ENCODE measurements at places on chromosomes 2 and 18.

DNA sequence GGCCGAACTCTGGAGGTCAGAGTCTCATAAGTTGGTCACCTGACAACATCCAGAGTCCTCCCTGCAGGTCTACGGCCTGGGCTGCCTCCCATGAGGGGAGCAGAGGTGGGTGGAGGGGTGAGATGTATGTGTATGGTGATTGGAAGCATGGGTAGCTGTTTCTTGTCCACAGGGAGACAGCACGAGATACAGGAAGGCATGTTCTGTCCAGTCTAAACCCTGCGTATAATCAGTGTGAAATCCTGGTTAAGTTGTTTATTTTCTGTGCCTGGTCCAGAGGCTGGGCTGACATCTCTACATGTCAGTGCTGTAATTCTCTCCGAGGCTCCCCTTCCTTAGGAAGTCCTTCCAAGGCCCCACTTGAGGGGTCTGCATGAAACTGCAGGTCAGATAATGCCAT, 8.9 kb downstream of the TOGARAM2 start:
- no peak for DNase-seq

- no peak for DNase-seq
Measured at GRCh38 chr2:119723784-119724467, 35.8 kb upstream of the PTPN4 start.

DNA sequence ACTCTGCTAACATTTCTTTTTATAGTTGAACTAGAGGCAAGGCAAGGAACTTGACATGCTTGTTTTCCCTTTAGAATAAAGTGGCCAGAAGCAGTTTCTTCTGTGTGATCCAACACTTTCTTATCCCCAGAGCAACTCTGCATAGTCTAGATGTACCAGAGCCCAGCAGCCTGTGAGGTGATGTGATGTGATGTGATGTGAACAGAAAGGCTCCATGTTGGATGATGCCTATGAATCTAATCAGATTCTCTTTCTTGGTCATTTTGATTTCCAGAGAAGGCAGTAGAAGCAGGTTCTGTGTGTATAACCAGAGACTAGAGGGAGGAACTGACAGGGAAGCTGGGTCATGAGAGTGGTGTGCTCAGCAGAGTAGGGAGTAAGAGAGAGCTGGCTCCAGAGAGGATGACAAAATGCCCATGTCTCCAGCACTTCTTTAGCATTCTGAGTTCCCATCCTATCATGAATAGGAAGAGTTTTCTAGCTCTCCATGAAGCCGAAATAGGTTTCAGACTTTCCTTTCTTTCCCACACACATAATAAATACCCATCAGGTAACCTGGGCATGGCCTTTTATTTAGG, 31.0 kb upstream of the PTH2R start:
- DNase-seq: no peak

- DNase-seq: peak; percentile 55
Measured at GRCh38 chr18:48962994-48963561, 12.3 kb upstream of the SMAD7 start.

DNA sequence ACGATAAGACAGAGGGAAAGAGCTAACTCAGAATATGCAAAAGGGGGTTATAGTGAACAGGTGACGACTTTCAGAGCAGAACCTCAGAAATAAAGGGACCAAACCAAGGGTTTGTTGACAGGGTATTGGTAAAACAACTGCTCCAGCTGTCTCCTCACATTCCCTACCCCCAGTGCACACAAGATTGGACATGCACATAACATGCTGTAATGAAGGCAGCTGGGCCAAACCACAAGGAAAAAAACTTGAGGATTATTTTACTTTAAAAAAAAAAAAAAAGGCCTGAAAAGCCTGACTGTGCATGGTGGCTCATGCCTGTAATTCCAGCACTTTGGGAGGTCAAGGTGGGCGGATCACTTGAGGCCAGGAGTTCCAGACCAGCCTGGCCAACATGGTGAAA, 3.5 kb downstream of the RBM43 start:
- DNase-seq: peak; percentile 86

GRCh38 chr2:175804122-175804521, 197.9 kb downstream of the LNPK start:
- DNase-seq: no peak

DNA sequence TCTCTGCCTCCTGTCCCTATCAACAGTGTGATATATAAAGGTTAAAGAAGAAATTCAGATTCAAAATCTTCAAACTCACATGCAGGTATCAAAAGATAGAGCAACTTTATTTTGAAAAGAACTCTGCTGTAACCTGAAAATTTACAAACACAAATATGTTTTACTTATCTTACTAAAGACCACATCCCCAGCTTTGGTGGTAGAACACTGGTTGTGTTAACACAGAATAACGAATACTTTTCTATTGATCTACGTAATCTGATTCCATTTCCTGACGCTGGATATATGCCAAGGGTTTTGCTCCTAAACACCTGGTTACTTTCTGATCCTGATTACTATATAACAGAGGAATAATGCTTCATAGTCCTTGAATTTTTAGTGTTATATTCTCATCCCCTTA, 23.1 kb upstream of the SLC39A10 start:
- no peak for DNase-seq

DNA sequence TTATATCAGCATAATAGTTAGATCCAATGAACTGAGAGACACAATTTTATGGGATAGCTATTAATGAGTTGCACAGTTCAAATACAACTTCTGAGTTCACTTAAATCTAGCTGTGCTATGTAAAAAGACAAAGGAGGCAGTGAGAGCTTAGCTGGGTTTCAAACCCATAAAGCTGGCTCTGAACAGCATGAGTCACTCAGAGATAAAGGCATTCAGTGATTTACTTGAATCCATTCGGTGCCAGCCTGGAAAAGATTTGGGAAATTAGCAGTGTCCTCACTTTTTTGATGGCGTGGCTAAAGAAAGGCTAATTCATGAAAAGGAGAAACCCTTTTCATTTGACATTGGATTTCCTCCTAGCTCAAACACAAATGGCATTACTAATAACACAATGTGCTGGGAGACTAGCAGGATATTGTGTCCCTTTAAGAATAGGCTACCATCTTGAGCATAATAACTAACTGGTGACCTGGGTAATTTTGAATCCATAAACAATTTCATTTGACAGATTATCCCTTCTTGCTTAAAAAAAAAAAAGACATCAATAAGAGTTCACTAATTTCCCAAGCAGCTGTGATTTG, 98.4 kb upstream of the NEUROD1 start:
- no peak for DNase-seq

DNA sequence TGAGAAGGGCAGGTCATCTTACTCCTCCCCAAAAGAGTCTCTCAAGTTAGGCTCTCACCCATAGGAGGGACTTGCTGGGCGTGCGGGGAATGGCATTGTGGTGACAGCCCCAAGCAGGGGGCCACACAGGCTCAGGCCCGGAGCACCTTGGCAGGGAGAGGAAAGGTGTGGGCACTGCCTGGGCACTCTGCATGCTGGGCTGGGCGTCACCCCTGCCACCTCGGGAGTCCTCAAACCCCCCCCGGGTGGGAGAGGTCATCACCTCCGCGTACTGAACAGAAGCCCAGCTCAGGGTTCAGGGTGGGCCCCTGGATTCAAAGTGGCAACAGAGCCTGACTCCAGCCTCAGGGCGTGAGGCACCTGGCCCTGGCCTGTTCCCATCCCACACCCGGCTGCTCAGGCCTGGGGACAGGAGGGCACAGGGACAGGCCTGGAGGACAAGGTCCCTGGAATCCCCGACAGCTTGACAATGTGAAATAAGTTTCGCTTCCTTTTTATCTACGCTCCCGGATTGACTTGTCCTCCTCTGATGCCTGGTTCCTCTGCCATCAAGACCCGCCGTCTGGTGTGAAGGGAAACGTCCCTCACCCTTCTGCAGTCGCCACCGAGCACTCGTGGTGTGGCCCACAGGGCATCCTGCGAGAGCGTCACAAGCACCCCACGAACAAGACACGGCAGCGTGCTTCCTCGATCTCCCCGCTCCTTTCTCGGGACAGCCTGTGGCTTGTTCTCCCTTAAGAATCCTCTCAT, 97.8 kb downstream of the HDAC4 start:
- DNase-seq: no peak

GRCh38 chr2:27914041-27914804, 23.7 kb downstream of the BABAM2 start:
- peak; percentile 79 for DNase-seq

GRCh38 chr2:118216224-118216623, 128.0 kb downstream of the INSIG2 start:
- no peak for DNase-seq

DNA sequence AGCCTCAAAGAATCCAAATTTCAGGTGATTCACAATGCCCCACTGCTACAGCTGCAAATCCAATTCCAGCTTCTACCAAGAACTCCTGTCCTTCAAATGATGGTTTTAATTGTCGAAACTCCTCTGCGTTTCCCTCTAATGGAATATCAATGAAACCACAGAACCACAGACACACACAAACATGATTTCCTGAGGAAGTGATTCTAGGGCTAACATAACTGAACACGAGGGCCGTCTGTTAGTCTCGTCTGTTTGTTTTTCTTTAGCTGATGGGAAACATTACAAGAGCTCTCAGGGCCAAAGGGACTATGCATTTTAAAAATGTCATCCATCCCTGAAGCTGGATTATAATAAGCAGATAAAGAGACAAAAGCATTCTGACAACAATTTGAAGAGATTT, 59.4 kb downstream of the RNF152 start:
- peak; percentile 79 for DNase-seq

DNA sequence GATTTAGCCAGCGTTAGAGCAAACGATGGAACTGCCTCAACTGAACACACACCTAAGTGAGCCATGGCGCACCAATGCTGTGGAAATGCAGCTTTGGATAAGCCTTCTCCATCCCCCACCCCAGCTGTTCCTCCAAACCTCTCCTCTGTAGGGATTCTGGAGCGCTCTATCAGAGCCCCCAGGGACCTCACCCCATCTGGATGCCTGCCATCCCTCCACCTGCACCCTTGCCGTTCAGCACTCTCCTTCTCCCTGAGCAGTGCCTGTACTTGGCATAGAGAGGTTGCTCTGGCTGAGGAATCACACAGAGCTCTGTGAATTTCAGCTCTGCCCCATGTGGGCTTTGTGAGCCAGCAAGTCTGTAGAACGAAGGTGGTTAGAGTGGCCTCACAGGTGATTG, 42.8 kb upstream of the INHBB start:
- no peak for DNase-seq

GRCh38 chr18:46340716-46341115, 236.5 kb downstream of the HAUS1 start:
- no peak for DNase-seq

DNA sequence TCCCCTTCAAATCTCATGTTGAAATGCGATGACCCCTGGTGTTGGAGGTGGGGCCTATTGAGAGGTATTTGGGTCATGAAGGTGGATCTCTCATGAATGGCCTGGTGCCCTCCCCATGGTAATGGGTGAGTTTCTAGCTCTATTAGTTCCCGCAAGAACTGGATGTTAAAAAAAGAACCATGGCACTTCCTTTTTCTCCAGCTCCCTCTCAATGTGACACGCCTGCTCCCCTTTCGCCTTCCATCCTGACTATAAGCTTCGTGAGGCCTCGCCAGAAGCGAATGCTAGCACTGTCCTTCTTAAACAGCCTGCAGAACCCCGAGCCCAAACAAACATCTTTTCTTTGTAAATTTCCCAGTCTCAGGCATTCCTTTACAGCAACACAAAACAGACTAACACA, 303.2 kb upstream of the REV1 start:
- no peak for DNase-seq
